Activated CD4-positive, alpha-beta memory T cell treated with anti-CD3 and anti-CD28 coated beads, Interleukin-2, amount 10 ng/mL, durations not matched to agents 7 days and 5 days (primary cell): ENCODE measurements at places on chromosomes 1 and 21. TPM values are rescaled to one million over a fixed set of nuclear protein-coding genes. Genes with fewer than 3 reads are reported as not detected.

GRCh38 chr1:26148887-26149286 is 10.0 kb upstream of the FAM110D start:
- H3K4me3 ChIP-seq: no peak overlapping the region
- H3K27me3 ChIP-seq: peaks cover 38% of the 10 kb centered on the region
- H3K36me3 ChIP-seq: no peaks in the 10 kb centered on the region

- no peaks in the 10 kb centered on the region for H3K36me3 ChIP-seq
- H3K4me3 ChIP-seq: no peak overlapping the region
- DNase-seq: no peak
- peaks cover 5% of the 10 kb centered on the region for H3K4me1 ChIP-seq
- H3K27ac ChIP-seq: no peak overlapping the region
Measured at GRCh38 chr1:32890516-32891240, 4.4 kb downstream of the HPCA start.

- H3K36me3 ChIP-seq: no peaks in the 10 kb centered on the region
- H3K27me3 ChIP-seq: no peaks in the 10 kb centered on the region
- H3K27ac ChIP-seq: no peak overlapping the region
Measured at GRCh38 chr1:57327946-57328345, 95.9 kb downstream of the DAB1 start.

DNA sequence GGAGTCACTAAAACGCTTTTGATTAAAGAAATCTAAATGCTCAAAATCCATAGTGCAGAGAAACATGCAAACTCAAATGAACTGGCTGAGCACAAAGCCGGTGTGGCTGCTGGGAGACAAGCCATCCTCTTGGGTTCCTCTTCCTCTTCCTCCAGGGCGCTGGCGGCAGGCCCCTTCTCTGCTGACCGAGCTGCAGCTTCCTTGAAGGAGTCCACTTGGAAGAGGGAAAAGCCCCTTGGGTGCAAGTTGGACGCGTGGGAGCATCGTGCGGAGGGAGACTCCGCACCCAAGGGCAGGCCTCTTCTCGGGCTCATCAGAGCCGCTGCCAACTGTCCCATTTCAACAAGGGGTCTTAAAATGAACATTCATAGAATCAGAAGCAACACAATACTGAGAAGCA is 7.9 kb downstream of the CCNL2 start:
- H3K27ac ChIP-seq: no peak overlapping the region
- H3K4me1 ChIP-seq: peaks cover 12% of the 10 kb centered on the region
- no peak for DNase-seq
- H3K27me3 ChIP-seq: no peaks in the 10 kb centered on the region
- H3K36me3 ChIP-seq: peaks cover 87% of the 10 kb centered on the region

- H3K27ac ChIP-seq: no peak overlapping the region
- no peaks in the 10 kb centered on the region for H3K36me3 ChIP-seq
- peaks cover 51% of the 10 kb centered on the region for H3K4me1 ChIP-seq
- no peak for DNase-seq
- H3K27me3 ChIP-seq: no peaks in the 10 kb centered on the region
- H3K4me3 ChIP-seq: no peak overlapping the region
Measured at GRCh38 chr1:230102472-230102871, 35.4 kb downstream of the GALNT2 start.

DNA sequence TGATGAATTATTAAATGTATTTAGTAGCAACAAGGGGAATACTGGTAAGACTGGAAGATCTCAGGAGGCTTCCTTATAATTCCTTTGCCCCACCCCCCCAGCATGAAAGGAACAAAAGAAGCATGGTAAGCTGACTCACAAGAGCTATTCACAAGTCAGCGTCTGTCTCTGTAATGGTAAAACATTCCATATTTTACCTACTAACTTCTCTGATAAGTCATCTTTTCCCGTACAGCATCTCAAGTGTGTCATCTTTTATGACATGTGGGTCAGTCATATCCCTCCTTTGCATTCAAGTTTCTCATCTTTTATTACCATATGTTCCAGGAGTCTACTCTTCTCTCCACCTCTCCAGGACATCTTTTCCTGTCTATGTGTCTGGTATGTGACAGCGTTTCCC is 241.3 kb downstream of the PLA2G4A start:
- H3K27me3 ChIP-seq: no peaks in the 10 kb centered on the region
- no peaks in the 10 kb centered on the region for H3K36me3 ChIP-seq
- DNase-seq: no peak
- H3K4me3 ChIP-seq: no peak overlapping the region

DNA sequence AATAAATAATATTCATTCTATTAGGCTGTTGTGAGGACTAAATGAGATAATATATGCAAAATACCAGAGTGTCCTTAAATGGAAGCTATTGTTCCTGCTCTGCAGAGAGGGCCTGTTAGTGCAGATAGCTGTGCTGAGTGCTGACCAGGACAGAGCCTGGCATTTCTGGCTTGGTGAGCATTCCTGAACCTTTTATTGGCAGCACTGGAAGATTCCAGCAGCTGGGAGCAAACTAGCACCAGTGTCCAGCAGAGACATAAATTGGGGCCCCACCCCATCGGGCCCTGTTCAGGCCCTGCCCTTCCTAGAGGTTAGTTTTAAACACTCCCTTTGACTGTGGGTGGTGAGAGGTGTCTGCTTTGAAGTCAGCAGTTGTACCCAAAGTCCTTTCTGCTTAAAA is 85.9 kb upstream of the GADD45A start:
- DNase-seq: no peak
- H3K4me1 ChIP-seq: no peaks in the 10 kb centered on the region
- no peaks in the 10 kb centered on the region for H3K36me3 ChIP-seq
- peaks cover 13% of the 10 kb centered on the region for H3K27me3 ChIP-seq
- H3K4me3 ChIP-seq: no peak overlapping the region
- H3K27ac ChIP-seq: no peak overlapping the region

GRCh38 chr21:44815225-44815624 is 2.6 kb downstream of the SUMO3 start:
- peaks cover 18% of the 10 kb centered on the region for H3K36me3 ChIP-seq
- no peak for DNase-seq
- H3K4me3 ChIP-seq: no peak overlapping the region

The TRPM2 gene
- 14.8 TPM for total RNA-seq

DNA sequence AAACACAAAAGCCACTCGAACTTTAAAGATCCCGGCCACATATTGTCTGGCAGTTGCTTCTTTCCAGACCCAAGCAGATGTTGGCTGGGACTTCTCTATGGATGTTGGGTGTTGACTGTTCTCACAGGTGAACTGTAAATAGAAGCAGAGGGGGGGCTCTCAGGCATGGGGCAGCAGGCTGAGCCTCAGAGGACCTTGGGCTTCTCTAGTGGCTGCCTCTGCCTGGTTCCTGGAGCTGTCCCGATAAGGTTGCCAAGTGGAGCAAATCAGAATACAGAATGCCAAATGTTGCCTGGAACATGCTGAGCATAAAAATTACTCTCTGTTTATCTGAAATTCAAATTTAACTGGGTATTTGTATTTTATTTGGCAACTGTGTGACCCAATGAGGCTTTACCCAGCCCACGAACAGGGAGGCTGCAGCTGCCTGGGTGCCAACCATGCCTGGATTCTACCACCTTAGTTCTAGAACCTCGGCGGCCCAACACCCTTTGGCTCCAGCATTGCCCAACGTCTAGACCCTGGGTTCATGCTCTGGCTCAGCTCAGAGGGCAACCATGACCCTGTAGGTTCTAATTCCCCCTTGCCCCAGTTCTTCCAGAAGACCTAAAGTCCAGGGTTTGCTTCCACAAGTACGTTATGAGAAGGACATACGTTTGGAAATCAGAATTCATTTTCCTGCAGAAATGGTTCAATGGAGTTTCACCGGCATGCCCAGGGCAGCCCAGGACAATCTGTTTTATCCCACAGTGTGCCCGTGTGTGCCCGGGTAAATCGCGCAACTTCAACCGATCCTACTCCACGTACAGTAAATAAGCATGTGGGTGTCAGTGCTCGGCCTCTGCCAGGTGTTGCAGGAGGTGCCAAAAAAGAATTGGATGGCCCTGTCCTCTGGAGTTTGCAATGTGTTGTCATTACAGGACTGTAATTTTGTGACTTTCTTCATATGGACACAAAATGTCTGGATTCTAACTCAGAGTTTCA is 5.4 kb upstream of the SLC45A1 start:
- H3K4me1 ChIP-seq: peaks cover 15% of the 10 kb centered on the region
- H3K4me3 ChIP-seq: no peak overlapping the region
- no peak overlapping the region for H3K27ac ChIP-seq
- DNase-seq: no peak
- peaks cover 26% of the 10 kb centered on the region for H3K27me3 ChIP-seq
- no peaks in the 10 kb centered on the region for H3K36me3 ChIP-seq

- H3K4me3 ChIP-seq: no peak overlapping the region
- peaks cover 34% of the 10 kb centered on the region for H3K36me3 ChIP-seq
- DNase-seq: no peak
- no peaks in the 10 kb centered on the region for H3K27me3 ChIP-seq
- peaks cover 4% of the 10 kb centered on the region for H3K4me1 ChIP-seq
- H3K27ac ChIP-seq: no peak overlapping the region
Measured at GRCh38 chr1:28045777-28046176, 42.6 kb downstream of the EYA3 start.

DNA sequence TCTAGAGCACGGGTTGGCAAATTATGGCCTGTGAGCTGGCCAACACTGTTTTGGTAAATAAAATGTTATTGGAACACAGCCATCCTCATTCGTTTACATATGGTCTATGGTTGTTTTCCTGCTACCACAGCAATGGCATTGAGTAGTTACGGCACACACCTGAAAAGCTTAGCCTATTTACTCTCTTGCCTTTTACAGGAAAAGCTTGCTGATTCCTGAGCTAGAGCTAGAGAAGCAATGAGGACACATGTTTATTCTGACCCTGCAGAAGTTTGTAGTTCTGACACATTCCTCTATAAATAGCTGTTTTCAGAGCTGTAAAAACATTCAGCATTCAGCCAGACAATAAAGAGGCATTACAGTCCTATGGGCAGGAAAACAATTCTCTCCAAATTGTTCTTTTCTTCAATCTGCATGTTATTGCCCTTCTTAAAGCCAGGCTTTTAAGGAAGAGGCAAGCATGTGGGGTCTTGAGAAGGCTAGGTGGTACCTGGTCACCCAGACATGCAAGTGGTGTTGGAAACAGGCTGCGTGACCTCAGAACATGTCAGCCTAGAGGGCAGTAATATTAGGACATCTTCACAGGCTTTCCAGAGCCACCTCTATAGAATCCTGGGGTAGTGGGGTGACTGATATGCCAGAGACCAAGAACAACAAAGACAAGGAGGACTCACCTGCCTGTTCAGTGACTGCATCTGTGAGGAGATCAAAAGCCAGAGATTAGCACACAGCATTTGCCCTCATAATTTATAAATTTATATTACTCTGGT is 1.6 kb downstream of the FCRL2 start:
- no peak overlapping the region for H3K4me3 ChIP-seq
- H3K27me3 ChIP-seq: no peaks in the 10 kb centered on the region
- H3K4me1 ChIP-seq: no peaks in the 10 kb centered on the region
- H3K27ac ChIP-seq: no peak overlapping the region
- no peak for DNase-seq

The OPRD1 gene
- not detected for total RNA-seq

DNA sequence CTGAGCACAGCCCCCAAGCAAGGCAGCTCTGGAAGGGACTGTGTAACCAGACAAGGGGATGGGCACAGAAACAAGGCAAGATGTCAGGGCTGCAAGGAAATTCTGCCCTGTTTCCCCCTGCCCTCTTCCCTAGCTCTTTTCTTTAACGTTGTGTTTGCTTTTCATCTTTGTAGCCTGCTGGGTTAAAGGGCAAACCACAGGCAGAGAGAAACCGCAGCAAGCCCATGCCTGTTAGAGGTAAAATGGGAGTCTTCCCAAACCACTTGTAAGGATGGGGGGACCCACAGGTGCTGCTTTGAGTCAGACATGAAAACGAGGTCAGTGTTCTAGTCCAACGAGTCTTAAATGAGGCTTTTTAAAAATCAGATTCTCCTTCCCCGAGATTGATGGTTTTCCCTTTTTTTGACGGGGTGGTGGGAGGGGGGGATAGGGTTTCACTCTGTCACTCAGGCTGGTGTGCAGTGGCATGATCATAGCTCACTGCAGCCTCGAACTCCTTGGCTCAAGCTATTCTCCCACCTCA is 13.3 kb downstream of the TGFBR3 start:
- peaks cover 8% of the 10 kb centered on the region for H3K27me3 ChIP-seq
- H3K4me1 ChIP-seq: peaks cover 67% of the 10 kb centered on the region
- H3K4me3 ChIP-seq: peak overlapping the region; percentile 31

DNA sequence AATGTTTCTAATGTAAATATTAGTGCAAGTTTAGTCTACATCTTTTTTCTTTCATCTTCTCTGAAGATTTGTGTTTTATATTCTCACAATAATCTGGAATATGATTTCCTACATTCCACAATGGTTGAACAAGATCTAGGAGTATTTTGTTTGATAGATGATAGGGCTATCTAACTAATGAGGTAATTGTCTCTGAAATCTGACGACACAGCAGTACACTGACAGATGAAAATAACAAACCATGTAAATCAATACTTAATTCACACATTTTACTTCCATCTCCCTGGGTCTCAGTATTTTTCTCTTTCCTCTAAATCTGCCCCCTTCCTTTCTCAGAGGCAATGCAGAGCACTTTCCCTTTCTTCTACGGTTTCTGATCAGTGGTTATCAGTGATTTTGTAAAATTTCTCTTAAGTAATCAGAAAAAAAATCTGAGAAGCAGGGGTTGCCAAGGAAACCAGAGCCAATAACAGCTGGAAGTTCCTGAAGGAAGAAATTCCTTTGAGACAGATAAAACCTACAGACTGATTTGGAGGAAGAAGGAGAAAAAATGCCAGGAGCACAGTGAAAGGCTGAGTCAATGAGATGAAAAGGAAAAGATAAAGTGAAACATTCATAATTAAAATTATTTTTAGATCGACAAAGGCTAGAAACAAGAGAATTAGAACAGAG is 7.3 kb upstream of the ANKRD13C start:
- no peak overlapping the region for H3K27ac ChIP-seq
- DNase-seq: no peak
- H3K36me3 ChIP-seq: peaks cover 8% of the 10 kb centered on the region
- H3K27me3 ChIP-seq: no peaks in the 10 kb centered on the region
- peaks cover 13% of the 10 kb centered on the region for H3K4me1 ChIP-seq
- no peak overlapping the region for H3K4me3 ChIP-seq

DNA sequence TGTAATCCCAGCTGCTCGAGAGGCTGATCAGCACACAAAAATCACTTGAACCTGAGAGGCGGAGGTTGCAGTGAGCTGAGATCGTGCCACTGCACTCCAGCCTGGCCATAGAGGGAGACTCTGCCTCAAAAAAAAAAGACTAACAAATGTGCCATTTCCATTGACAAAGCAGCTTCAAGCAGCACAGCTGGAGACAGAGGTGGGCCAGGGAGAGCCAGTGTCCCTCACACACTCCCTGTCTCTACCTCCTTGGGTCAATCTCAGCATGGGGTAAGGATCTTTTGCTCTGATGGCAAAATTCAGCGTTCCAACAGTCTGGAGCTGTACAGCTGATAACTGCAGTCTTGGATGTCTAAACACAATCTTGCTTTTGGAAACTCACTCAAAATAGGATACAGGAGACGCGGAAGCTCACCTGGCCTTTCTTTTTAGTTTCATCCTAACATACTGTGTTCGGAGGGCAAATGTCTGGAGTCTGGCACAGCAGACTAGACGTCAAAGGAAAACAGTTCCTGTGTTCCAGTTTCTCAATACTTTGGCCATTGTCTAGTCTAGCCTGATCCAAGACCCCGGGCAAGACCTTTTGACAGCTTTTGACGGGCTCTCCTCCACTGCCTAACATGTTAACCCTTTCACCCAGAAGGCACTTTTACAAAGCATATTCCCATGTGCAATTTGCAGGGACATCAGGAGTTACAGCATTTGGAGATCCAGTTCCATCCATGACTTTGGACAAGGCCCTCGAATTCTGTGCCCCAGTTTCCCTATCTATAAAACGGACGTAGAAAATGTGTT is 2.9 kb downstream of the RCC2 start:
- peak overlapping the region; percentile 64 for H3K27ac ChIP-seq
- H3K4me3 ChIP-seq: peak overlapping the region; percentile 73
- no peaks in the 10 kb centered on the region for H3K27me3 ChIP-seq
- no peak for DNase-seq
- H3K4me1 ChIP-seq: peaks cover 54% of the 10 kb centered on the region
- H3K36me3 ChIP-seq: peaks cover 52% of the 10 kb centered on the region
